ENCODE measurements at places on chromosomes 13 and 19. TPM values are rescaled to one million over a fixed set of nuclear protein-coding genes. Genes with fewer than 3 reads are reported as not detected.

GRCh38 chr19:2355168-2356035 lies 4.7 kb upstream of the TMPRSS9 start:
- peaks cover 1% of the 10 kb centered on the region for H3K27me3 ChIP-seq
- no peaks in the 10 kb centered on the region for H3K36me3 ChIP-seq
- peaks cover under 1% of the 10 kb centered on the region for H3K4me1 ChIP-seq
- H3K27ac ChIP-seq: no peak overlapping the region

- H3K27ac ChIP-seq: no peak overlapping the region
- DNase-seq: peak; percentile 29
- H3K27me3 ChIP-seq: peaks cover 8% of the 10 kb centered on the region
- H3K36me3 ChIP-seq: no peaks in the 10 kb centered on the region
- H3K4me1 ChIP-seq: peaks cover 3% of the 10 kb centered on the region
Measured at GRCh38 chr19:42596391-42597072, 1.8 kb upstream of the CEACAM8 start.

- no peak overlapping the region for H3K4me3 ChIP-seq
- H3K4me1 ChIP-seq: no peaks in the 10 kb centered on the region
- H3K27me3 ChIP-seq: no peaks in the 10 kb centered on the region
- H3K27ac ChIP-seq: no peak overlapping the region
Measured at GRCh38 chr13:80530191-80530590, 189.3 kb upstream of the SPRY2 start.

DNA sequence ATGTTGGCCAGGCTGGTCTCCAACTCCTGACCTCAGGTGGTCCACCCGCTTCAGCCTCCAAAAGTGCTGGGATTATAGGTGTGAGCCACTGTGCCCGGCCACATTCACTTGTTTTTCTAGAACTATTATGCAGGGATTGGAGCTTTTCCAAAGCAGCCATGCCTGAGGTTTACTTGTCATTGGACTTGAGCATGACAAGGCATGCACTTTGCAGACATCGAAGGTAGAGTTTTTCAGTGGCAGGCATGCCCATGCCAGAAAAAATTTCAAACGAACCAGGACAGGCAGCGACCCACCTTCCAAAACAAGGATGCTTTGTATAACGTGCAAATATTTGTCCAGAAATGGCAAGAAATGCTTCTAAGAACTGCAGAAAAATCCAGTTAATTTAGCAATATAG lies 17.7 kb downstream of the PNMA8A start:
- H3K4me1 ChIP-seq: no peaks in the 10 kb centered on the region
- peaks cover 19% of the 10 kb centered on the region for H3K27me3 ChIP-seq
- DNase-seq: no peak
- no peaks in the 10 kb centered on the region for H3K36me3 ChIP-seq
- no peak overlapping the region for H3K4me3 ChIP-seq

ZNF541 gene
- total RNA-seq: 0.22 TPM

DNA sequence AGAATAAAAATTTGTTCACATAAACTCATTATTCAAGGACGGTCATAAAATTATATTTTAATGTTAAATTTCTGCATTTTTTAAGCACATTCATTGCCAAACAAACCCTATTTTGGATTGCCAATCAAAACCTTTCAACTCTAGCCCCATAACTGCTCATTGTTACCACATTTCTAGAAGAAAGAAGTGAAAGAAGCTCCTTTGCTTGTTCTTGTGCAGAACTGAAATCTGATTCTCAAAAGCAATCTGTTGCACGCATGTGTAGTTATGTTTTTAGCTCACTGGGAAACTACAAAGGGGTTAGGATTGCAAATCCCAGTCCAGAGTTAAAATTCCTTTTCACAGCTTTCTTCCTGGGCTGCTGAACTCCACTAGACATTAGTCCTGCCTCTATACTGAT lies 109.5 kb upstream of the MIR17HG start:
- DNase-seq: no peak
- no peak overlapping the region for H3K4me3 ChIP-seq
- H3K4me1 ChIP-seq: no peaks in the 10 kb centered on the region
- H3K36me3 ChIP-seq: no peaks in the 10 kb centered on the region

DNA sequence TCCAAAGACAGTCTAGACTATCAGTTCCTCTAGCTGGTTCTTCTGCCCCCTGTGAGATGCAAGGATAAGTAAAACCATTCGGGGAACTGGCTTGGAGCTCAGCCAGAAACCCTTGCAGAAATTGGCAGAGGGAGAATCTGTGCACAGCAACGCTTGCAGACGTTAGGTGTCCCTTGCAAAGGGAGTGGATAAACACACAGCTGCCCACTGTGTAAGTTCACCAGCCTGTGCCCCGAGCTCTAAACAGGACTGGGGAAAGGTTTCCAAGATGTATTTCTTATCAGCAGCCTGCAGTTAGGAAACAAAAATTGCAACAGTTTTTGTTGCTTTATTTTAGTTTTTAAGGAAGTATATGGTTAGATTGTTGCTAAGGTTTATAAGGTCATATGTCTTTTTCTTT lies 19.0 kb upstream of the ADGRE1 start:
- H3K27ac ChIP-seq: no peak overlapping the region
- no peak for DNase-seq
- H3K27me3 ChIP-seq: no peaks in the 10 kb centered on the region
- no peak overlapping the region for H3K4me3 ChIP-seq

- H3K4me3 ChIP-seq: no peak overlapping the region
- H3K27ac ChIP-seq: no peak overlapping the region
- H3K27me3 ChIP-seq: no peaks in the 10 kb centered on the region
- no peak for DNase-seq
Measured at GRCh38 chr13:27601803-27602202, 18.5 kb downstream of the LNX2 start.

- peaks cover 25% of the 10 kb centered on the region for H3K27me3 ChIP-seq
- no peaks in the 10 kb centered on the region for H3K4me1 ChIP-seq
- H3K27ac ChIP-seq: no peak overlapping the region
- H3K4me3 ChIP-seq: no peak overlapping the region
Measured at GRCh38 chr19:42555317-42555716, 27.0 kb upstream of the CEACAM1 start.

DNA sequence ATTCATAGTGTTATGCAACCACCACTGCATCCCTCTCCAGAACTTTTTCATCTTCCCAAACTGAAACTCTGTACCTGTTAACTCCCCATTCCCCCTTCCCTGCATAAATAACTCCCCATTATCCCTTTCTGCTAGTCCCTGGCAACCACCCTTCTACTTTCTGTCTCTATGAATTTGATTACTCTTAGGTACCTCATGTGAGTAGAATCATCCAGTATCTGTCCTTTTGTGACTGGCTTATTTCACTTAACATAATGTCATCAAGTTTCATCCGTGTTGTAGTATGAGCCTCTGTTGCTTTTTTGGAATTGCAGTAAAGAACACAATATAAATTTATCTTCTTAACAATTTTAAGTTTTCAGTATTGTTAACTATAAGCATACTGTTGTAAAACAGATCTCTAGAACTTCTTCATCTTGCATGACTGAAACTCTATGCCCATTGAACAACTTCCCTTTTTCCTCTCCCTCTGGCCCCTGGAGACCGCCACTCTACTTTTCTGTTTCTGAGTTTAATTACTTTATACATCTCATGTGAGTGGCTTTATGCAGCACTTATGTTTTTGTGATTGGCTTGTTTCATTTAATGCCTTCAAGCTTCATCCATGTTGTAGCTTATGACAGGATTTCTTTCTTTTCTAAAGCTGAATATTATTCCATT lies 87.3 kb upstream of the ABCC4 start:
- H3K27ac ChIP-seq: no peak overlapping the region
- no peak overlapping the region for H3K4me3 ChIP-seq
- H3K4me1 ChIP-seq: peaks cover 2% of the 10 kb centered on the region
- peaks cover 12% of the 10 kb centered on the region for H3K27me3 ChIP-seq

DNA sequence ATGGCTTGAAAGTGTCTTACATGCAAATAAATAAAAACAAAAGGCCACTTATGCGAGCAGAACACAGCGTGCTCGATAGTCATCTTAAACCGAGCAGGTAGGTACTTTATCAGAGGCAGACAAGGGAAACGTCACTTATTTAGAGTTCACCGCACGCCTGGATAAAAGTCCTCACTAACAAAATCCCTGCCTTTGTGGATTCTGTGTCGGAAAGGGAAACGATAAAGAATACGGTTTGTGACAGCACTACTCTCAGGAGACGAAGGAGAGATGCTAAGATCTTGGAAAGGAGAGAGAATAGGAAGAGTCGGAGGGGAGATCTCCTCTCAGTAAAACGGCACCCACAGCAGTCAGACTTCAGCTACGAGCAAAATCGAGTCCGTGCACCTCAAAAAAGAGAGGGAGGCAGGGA lies 581 bp downstream of the RCBTB1 start:
- peak overlapping the region; percentile 66 for H3K27ac ChIP-seq
- no peaks in the 10 kb centered on the region for H3K36me3 ChIP-seq
- DNase-seq: no peak
- peak overlapping the region; percentile 96 for H3K4me3 ChIP-seq

TTYH1 gene
- 0.98 TPM for total RNA-seq

DNA sequence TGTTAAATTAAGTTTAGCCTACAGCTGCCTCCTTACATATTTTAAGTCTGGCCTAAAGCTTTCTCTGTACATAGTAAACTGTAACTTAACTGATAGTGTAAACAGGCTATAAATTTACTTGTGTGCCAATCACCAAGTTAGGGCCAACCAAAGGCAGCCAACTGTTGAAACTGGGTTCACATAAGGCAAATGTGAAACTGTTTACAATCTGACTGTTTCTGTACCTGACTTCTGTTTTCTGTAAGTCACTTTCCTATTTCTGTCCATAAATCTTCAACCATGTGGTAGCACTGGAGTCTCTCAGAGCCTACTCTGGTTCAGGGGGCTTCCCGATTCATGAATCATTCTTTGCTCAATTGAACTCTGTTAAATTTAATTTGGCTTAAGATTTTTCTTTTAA lies 103.1 kb downstream of the RAP2A start:
- H3K36me3 ChIP-seq: no peaks in the 10 kb centered on the region
- H3K27ac ChIP-seq: no peak overlapping the region
- DNase-seq: no peak

- peak overlapping the region; percentile 84 for H3K4me3 ChIP-seq
- H3K4me1 ChIP-seq: peaks cover 25% of the 10 kb centered on the region
- peak overlapping the region; percentile 86 for H3K27ac ChIP-seq
- H3K36me3 ChIP-seq: peaks cover 11% of the 10 kb centered on the region
- no peaks in the 10 kb centered on the region for H3K27me3 ChIP-seq
Measured at GRCh38 chr19:45075301-45076028, 813 bp downstream of the ZNF296 start.

DNA sequence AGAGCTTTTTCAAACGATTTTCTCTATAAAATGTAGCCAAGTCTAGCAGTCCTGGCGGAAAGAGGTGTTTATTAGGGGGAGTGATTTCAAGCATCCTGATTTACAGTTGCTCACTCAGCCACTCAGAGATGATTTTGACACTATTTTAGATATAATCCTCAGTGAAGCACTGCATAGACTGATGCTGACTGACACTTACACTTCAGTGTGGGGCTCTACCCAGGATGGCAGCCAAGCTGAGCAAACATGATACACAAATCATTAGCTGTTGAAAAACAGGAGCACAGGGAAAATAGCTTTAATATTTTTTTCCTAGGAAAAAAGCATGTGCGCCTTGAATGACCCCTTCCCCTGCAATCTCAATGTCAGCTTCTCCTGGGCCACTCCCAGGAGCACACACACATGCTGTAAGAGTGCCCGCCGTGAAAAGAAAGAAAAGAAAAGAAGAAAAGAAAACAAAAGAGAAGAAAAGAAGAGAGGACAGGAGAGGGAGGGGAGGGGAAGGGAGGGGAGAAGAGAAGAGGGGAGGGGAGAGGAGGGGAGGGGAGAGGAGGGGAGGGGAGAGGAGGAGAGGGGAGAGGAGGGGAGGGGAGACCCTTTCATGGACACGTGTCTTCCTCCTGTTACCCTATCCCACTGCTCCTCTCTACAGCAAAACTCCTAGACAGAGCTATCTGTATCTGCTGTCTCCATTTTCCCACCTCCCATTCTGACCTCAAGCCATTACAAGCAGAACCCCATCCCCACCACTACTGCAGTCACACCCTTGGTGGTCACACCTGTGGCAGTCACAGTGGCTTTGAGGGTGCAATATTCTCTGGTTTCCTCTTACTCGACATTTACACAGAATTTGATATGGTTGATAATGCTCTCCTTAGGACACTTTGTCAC lies 36.4 kb downstream of the RCBTB2 start:
- H3K27me3 ChIP-seq: no peaks in the 10 kb centered on the region
- H3K4me3 ChIP-seq: no peak overlapping the region
- DNase-seq: no peak
- H3K27ac ChIP-seq: no peak overlapping the region

DNA sequence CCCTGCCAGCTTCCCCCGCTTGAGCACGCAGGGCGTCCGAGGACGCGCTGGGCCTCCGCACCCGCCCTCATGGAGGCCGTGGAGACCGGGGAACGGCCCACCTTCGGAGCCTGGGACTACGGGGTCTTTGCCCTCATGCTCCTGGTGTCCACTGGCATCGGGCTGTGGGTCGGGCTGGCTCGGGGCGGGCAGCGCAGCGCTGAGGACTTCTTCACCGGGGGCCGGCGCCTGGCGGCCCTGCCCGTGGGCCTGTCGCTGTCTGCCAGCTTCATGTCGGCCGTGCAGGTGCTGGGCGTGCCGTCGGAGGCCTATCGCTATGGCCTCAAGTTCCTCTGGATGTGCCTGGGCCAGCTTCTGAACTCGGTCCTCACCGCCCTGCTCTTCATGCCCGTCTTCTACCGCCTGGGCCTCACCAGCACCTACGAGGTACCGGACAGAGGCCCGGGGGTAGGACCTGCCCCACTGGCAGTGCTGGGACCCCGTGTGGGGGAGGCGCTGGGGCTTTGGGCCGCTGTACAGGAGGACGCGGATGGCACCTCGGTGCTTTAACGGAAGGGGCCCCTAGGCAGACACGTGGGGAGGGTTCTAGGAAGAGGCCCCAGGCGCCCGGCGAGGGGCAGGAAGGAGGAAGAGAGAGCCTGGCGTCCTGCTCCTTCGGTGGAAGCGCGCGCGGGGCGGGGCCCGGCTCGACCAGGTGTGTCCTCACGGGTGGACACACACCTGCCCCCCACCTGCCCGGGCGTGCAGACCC lies 681 bp downstream of the SLC5A5 start:
- H3K4me3 ChIP-seq: peak overlapping the region; percentile 88
- peaks cover 10% of the 10 kb centered on the region for H3K4me1 ChIP-seq
- H3K36me3 ChIP-seq: no peaks in the 10 kb centered on the region
- H3K27ac ChIP-seq: peak overlapping the region; percentile 67

- DNase-seq: no peak
- H3K4me3 ChIP-seq: no peak overlapping the region
- no peaks in the 10 kb centered on the region for H3K27me3 ChIP-seq
- no peak overlapping the region for H3K27ac ChIP-seq
- no peaks in the 10 kb centered on the region for H3K36me3 ChIP-seq
Measured at GRCh38 chr13:47454986-47455385, 546.1 kb downstream of the SUCLA2 start.

DNA sequence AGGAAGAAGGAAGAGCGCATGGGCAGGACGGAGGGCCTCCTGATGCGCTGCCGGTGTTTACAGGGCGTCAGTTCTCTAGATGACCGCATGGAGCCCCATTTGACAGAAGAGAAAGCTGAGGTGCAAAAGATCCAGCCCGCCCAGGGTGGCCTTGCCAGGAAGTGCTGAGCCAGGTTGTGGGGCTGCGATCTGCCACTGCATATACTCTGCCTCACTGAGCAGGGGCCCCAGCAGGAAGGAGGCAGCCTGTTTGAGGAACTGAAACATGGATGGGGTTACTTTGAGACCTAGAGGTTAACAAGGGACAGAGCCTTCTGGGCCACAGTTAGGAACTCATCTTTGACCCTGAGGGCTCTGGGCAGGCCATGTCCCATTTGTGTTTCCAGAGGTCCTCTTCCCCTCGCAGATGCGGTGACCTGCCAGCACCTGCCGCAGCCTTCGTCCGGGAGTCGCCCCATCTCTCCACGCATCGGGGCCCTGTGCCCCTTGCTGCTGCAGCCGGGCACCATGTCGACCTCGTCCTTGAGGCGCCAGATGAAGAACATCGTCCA lies 3.2 kb downstream of the EPN1 start:
- no peaks in the 10 kb centered on the region for H3K27me3 ChIP-seq
- H3K36me3 ChIP-seq: peaks cover 35% of the 10 kb centered on the region
- no peak overlapping the region for H3K4me3 ChIP-seq
- no peak for DNase-seq
- peak overlapping the region; percentile 2 for H3K27ac ChIP-seq
